Cortex of kidney (tissue), 1 donor: ENCODE measurements at places on chromosomes 16 and 17.

DNA sequence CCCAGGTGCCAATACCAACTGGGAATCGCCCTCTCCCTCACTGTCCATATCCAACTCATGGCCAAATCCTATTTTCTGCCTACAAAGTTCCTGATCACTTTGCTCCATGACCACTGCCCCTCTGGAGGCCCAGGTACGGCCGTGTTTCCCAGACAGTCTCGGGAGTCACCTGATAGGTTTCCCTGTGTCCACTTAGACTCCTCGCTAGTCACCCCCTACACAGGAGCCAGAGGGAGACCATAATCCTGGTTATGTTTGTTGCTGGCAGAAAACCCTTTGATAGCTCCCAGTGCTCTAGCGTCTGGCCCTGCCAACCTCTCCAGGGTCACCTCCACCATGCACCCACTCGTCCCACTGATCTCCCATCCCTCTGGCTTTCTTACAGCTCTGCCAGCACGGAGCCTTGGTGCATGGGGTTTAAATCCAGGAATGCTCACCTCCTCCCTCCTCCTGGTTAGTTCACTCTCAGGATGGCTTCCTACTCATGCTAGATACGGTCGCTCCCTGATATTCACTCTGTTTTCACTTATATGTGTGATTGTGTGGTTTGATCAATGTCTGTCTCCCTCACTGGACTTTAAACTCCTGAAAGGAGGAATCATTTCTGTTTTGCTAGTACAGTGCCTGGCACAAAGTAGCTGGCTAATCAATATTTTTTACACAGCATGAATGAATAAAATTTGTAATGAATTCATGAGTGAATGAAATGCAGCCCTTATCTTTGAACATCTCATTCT is 7.5 kb upstream of the CALB2 start:
- no peak for DNase-seq

DNA sequence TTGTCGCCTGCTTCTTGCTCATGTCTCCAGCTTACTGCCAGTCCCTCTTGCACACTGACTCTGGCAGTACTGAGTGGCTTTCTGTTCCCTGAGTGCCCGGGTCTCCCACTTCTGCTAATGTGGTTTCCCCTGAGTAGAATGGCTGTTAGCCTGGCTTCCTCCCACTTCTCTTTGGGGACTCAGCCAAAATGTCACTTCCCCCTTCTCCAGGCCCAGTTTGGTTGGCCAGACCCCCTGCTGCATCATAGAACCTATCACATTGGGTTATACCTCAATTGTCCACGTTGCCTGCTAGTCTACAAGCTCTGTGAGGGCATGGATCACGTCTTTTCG is 304.4 kb downstream of the HS3ST3B1 start:
- DNase-seq, result no peak

DNA sequence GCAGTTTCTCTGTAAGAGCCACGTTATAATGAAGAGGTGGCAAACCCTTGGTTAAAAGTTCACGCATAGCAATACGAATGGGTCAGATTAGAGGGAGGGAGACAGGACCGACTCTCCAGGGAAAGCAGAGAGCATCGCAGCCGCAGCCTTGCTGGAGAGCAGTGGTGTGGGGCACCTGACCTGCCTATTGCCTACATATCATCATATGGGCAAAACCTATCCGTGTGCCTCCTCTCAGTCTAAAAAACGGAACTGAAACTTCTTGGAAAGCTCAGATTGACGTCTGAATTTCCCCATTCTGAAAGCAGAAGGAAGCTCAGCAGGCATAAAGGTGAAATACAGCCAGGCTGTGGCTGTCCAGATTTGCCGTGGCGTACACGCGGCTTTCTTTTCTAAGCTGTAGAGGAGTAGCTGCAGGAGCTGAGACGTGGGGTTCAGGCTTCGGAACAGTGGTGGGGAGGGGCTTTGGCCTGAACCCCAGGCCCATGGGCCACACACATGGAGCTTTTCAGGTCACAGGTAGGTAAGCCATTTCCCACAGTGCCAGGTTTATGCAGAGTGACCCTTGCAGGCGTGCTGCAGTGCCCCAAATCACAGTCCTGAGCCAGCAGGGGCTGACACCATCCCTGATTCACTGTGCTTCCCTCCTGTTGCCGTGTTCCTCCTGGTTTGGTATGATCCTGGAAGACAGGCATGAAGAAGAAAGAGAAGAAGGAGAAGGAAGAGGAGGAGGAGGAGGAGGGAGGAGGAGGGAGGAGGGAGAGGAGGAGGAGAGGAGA is 41.6 kb upstream of the TNRC6C start:
- no peak for DNase-seq

- DNase-seq, result no peak
Measured at GRCh38 chr17:37844158-37844976, 79.8 kb upstream of the TBC1D3K start.

DNA sequence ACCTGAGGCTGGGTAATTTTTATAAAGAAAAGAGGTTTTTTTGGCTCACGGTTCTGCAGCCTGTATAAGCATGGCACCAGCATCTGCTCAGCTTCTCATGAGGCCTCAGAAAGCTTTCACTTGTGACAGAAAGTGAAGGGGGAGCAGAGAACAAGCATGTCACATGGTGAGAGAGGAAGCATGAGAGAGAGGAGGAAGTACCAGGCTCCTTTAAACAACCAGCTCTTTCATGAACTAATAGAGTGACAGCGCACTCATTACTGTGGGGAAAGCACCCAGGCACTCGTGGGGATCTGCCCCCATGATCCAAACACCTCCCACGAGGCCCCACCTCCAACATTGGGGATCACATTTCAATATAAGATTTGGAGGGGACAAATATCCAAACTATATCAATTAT is 86.8 kb downstream of the USP32 start:
- no peak for DNase-seq

GRCh38 chr17:5034651-5035050 is 575 bp downstream of the SLC52A1 start:
- DNase-seq, result no peak

GRCh38 chr16:79664407-79664806 is 63.9 kb upstream of the MAF start:
- no peak for DNase-seq

DNA sequence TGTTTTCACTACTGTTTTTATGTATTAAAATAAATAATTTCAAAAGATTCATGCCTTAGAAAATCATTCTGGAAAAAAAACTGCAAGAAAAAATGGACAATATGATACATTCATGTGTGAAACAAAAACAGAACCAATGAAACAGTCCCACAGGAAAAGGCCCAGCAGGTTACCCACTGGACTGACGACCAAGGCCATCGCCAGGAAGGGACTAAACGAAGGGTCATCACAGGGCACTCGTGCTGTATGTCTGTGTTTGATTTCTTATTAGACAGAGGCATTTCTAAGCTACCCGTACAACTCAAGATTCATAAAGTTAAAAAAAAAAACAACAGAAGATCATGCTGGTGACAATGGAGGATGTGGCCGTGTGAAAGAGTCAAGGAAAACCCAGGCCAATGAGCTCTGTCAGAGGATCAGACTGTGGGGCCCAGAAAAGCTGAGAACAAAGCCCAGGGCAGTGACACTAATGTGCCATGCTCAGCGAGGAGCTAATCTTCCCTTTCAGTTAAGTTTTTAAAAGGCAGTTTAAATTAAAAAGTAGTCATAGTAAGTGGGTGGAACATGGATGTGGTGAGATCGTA is 31.8 kb downstream of the NSMCE1 start:
- no peak for DNase-seq

DNA sequence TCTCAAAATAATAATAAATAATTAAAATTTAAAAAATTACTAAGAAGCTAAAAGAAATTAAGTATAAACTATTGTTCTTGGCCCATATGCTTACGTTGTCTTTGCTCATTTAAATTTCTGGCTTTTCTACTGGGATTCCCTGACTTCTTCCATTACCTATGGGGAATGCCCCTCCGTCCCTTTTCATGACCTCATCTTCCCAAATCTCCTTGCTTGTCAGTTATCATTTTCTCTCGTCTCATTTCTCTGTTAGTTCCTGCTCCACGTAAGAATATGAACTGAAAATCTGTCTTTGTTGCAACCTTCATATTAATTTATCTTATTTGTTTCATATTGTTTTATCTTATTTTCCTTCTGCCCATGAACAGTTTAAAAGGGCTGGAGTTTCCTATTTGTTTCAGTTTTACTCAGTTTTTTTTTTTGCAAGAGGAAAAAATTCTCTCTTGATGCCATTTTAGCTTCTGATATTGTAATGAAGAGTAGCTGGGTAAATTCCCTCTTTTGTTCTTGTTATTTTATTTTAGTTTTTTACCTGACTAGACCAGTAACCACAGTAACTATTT is 2.5 kb upstream of the DNAJA2 start:
- DNase-seq, result no peak

DNA sequence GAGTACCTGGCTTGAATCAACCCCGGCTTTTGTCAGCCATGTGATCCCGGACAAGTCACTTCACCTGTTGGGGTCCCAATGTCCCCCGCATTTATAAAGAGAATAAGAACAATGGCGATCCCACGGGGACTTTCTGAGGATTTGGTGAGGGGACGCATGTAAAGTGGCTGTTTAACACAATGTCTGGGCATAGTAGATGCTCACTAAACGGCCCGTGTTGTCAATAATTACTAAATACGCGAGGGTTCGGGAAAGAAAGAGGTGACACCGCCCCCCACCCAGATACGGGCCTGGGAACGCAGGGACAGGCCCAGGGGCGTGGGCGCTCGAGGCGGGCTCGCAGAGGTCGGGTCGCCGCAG is 1.8 kb downstream of the SYNGR3 start:
- DNase-seq, result no peak

GRCh38 chr17:38605841-38606645 is at the start of gene SRCIN1:
Gene SRCIN1 (minus strand): TSS chr17:38605952. CDS start chr17:38605705, 247 bp downstream.
- no peak for DNase-seq

GRCh38 chr17:7004398-7005253 is 7.8 kb upstream of the RNASEK start:
- DNase-seq, result no peak

GRCh38 chr17:6454495-6455320 is 10.5 kb downstream of the PIMREG start:
- DNase-seq, result no peak

- no peak for DNase-seq
Measured at GRCh38 chr17:44043272-44043696, 23.2 kb downstream of the LSM12 start.

GRCh38 chr16:23082161-23082788 is 67.0 kb downstream of the USP31 start:
- no peak for DNase-seq

- DNase-seq, result no peak
Measured at GRCh38 chr17:2054512-2055291, at the start of gene HIC1. Gene HIC1 (plus strand): TSS chr17:2055103. CDS start chr17:2056691, 1,588 bp downstream.

DNA sequence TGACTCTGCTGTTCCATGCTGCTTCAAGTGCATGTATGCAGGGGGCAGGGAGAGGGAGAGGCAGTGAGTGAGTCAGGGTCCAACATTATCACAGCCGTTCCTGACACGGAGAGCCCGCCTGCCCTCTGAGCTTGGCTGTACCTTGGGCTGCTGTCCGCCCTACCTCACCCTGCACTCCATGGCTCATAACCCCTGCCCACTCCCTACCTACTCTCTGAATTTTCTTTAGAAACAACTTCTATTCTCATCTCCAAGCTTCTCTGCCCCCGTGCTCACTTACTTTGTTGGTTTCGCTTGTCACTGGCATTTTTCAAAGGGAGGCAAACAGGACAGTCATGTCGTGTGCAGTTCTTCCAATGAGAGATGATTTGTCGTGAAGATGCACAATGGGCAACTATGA is 74.4 kb upstream of the TRAP1 start:
- no peak for DNase-seq

GRCh38 chr16:22683730-22684573 is 130.0 kb upstream of the HS3ST2 start:
- DNase-seq, result no peak

DNA sequence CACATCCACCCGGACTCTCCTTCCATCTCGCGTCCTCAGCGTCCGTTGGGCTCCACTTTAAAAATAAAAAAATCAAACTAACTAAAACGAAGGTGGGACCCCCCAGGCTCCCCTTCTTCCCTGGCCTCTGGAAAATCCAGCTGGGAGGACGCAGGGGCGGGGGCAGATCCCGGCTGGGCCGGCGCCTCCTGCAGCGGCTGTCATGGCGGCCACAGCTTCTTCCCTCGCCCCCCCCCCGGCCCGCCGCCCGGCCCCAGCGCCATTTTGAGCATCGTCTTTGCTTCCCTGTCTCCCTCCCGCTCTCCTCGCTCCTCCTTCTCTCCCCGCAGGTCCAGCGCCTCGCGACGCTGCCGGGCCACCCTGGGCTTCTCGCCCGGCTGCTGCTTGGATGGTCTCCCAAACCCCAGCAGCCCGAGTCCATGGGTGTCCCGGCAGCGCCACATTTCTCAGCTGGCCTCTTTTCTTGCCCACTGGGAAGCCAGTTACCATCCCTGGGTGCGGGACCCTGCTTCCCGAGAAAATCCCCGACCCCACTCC is 3.3 kb downstream of the HOXB2 start:
- peak; percentile 28 for DNase-seq

DNA sequence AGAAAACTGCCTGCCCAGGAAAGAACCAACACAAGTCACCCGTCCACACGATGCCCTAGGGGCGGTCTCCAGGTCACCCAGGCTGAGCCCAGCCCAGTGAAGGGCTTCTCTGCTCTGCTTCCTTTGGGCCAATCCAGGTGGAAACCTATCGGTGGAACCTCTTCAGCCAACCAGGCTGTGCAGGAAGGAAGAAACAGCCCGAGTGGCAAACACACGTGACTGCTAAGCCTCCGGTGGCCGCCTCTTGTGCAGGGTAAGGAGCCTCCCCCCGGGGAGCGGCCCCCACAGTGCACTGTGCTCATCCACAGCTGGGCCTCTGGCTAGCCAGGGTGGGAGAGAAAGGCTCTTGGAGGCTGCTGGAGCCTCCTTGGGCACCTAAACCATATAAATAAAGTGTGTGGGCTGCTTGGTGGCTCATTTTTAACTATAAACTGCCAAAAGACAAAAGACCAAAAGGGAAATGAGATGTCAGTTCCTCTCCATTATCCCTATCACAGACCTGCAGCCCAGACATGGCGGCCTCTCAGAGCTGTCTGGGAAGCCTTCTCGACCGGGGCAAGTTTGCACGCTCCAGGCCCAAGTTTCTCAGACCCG is 2.4 kb downstream of the RTN4RL1 start:
- DNase-seq, result no peak
